Endothelial cell (in vitro differentiated cells): ENCODE measurements at places on chromosomes 16 and 17. TPM values are rescaled to one million over a fixed set of nuclear protein-coding genes. Genes with fewer than 3 reads are reported as not detected.

The ARHGAP23 gene
- 70.5 TPM for total RNA-seq

The CD300A gene
- not detected for total RNA-seq

The MT4 gene
- total RNA-seq: not detected

The CMTM1 gene
- total RNA-seq: 8.3 TPM

The CDH8 gene
- total RNA-seq: 6.4 TPM

DNA sequence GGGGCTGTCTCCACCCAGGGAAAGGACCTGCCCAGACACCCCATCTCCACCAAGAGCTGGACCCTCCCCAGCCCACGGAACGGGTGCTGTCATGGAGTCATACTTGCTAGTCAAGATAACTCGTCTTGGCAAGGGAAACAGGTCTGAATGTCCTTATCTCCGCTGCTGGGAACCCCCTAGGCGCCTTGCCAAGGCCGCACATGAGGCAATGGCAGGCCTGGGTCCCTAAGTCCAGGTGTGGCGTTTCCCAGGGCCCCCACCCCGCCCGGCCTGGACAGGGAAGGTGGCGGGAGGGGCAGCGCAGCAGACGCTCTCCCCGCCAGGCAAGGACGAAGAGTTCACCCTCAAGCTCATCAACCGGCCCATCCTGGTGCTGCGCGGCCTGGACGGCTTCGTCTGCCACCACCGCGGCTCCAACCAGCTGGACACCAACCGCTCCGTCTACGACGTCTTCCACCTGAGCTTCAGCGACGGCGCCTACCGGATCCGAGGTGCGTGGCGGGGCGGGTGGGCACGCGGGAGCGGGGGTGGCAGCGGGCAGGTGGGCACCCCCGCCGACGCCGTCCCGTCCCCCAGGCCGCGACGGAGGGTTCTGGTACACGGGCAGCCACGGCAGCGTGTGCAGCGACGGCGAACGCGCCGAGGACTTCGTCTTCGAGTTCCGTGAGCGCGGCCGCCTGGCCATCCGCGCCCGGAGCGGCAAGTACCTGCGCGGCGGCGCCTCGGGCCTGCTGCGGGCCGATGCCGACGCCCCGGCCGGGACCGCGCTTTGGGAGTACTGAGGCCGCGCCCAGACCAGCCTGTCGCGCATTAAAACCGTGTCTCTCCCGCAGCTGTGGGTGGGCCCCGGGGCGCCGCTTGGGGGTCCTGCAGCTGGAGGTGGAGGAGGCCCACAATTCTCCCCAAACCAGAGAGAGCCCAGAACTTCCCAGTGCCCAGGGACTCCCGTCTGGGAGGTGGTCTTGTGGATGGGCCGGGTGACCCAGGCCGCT is 8.4 kb downstream of the FSCN2 start:
- H3K27me3 ChIP-seq: peaks cover 13% of the 10 kb centered on the region
- DNase-seq: no peak
- H3K27ac ChIP-seq: no peak overlapping the region
- no peaks in the 10 kb centered on the region for H3K36me3 ChIP-seq

GRCh38 chr16:12628536-12628935 is 175.2 kb downstream of the CPPED1 start:
- no peaks in the 10 kb centered on the region for H3K4me1 ChIP-seq
- H3K27me3 ChIP-seq: no peaks in the 10 kb centered on the region
- no peaks in the 10 kb centered on the region for H3K36me3 ChIP-seq
- DNase-seq: no peak
- H3K4me3 ChIP-seq: no peak overlapping the region

- peaks cover 10% of the 10 kb centered on the region for H3K4me1 ChIP-seq
- DNase-seq: peak; percentile 79
- H3K4me3 ChIP-seq: peak within 1 kb of the TSS; percentile 90
- peaks cover 10% of the 10 kb centered on the region for H3K27me3 ChIP-seq
Measured at GRCh38 chr17:32486701-32487472, at the start of gene CDK5R1. Gene CDK5R1 (plus strand): TSS chr17:32486993. CDS start chr17:32487621, 628 bp downstream.

DNA sequence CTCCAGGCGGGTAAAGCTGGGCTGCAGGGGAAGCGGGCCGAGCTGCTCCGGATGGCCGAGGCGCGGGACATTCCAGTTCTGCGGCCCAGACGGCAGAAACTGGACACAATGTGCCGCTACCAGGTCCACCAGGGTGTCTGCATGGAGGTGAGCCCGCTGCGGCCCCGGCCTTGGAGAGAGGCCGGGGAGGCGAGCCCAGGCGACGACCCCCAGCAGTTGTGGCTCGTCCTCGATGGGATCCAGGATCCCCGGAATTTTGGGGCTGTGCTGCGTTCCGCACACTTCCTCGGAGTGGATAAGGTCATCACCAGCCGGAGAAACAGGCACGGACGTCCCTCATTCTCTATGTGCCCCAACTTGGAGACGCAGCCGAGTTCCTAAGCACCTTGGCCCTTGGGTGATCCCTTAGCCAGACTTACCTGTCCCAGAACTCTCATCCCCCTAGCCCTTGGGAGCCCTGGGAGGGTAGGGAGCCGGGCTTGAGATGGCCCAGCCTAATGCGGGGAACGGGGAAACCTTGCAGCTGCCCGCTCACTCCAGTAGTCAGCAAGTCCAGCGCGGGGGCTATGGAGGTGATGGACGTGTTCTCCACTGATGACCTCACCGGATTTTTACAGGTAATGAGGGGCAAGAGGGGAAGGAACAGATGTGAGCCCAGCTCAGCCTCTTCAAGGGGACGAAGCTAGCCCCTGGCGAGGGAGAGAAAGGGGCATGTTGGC is 806 bp downstream of the MRM1 start:
- peaks cover 15% of the 10 kb centered on the region for H3K4me1 ChIP-seq
- H3K27me3 ChIP-seq: peaks cover 4% of the 10 kb centered on the region
- no peak overlapping the region for H3K27ac ChIP-seq
- peak overlapping the region; percentile 81 for H3K4me3 ChIP-seq
- no peak for DNase-seq
- H3K36me3 ChIP-seq: no peaks in the 10 kb centered on the region

GRCh38 chr16:20243731-20244281 is 83.5 kb downstream of the GP2 start:
- no peak overlapping the region for H3K4me3 ChIP-seq
- peaks cover 22% of the 10 kb centered on the region for H3K4me1 ChIP-seq
- H3K27ac ChIP-seq: peak overlapping the region; percentile 9

DNA sequence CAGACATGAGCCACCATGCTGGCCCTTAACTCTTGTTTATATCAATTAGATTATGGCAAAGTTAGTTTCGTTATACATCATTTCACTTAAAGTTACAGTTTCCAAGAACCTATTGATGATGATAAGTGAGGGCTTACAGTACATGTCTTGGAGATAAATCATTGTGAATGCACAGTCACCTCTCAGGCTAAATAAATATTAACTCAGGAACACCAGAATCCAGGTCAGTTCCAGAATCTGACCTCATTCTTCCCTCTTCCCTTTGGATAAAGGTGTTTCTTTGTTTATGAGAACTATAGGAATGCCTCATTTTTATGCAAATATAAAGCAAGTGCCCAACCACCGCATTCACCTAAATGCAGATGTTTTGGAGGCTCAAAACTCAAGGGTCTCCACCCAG is 48.4 kb upstream of the CRYM start:
- H3K27ac ChIP-seq: no peak overlapping the region
- H3K4me1 ChIP-seq: no peaks in the 10 kb centered on the region
- DNase-seq: no peak
- H3K27me3 ChIP-seq: no peaks in the 10 kb centered on the region
- no peak overlapping the region for H3K4me3 ChIP-seq
- H3K36me3 ChIP-seq: peaks cover 6% of the 10 kb centered on the region

DNA sequence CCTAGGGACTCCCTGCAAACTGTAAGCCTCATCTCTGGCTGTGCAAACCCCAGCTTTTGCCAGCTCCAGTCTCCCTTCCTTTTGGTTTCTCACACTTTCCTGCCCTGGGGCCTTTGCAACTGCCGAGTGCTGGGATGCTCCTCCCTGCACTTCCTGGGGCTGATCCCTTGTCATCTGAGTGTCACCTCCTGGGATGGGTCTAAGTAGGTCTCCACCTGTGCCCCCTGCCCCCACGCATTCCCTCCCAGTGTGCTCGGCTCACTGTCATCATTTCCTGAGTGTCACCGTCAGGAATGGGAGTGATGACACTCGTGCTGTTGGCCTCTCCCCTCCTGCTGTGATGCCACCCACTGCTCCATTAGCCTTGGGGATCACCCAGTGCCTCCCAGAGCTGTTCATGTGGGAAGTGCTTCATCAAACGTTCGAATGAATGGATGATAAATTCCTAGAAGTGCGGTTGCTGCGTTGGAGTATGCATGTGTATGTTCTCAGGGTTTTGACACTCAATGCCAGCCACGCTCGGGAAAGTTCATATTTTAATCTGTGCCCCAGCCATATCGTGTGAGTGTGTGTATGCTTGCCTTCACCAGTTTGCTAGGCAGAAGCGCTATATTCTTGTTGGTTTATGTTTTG is 189.9 kb downstream of the NTN1 start:
- no peak overlapping the region for H3K4me3 ChIP-seq
- DNase-seq: no peak
- H3K27ac ChIP-seq: no peak overlapping the region
- peaks cover 5% of the 10 kb centered on the region for H3K36me3 ChIP-seq
- peaks cover 5% of the 10 kb centered on the region for H3K27me3 ChIP-seq
- H3K4me1 ChIP-seq: peaks cover 5% of the 10 kb centered on the region

DNA sequence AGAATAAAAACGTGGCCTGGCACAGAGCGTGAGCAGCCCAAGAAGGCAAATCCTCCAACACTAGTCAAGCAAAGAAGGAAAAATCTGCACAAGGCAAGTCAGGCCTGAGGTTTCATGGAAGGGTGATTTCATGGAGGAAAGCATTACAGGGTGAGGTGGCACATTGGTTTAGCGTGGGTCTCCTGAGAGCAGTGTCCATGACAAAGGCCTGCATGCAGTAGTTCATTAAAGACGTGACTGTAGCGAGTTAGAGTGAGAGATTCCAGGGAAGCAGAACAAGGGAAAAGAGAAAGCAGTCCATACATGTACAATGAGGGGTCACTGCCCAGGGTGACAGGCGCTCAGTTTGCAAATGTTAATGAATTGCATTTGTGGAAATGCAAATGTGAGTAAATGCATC is 285.0 kb upstream of the ERCC4 start:
- no peak overlapping the region for H3K27ac ChIP-seq

DNA sequence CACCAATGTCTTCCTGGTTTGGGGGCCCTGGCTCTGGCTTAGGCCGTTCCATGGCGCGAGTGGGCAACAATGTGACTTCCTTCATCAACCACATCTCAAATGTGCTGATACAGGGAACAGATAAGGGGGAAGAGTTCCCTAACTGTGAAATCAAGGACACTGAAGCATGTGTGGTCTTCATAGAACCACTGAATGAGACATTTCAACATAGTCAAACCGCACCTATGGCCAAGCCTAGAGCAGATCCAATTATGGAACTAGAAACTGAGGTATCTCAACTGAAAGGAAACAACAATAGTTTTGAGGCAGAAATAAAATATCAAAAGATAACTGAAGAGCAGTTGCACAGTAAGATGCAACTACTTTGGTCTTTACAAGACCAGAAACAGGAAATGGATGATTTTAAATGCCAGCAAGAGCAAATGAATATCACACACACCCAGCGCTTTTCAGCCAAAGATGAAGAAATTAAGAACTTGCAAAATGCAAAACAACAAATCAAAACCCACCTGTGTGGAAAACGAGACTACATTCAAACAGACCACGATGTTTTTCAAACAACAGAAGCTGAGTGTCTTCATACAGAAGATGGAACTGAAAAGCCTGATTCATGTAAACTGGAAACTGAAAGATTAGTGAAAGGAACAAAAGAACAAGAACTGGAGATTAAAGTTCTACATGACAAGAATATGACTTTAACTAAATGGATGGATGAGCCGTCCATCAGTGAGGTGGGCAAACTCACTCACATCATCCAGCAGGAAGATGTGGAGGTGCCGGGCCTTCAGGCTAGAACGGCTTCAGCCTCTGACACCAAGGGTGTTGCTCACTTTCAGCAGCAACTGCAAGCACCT is 18.1 kb upstream of the LCMT1 start:
- peaks cover 4% of the 10 kb centered on the region for H3K27me3 ChIP-seq
- H3K4me3 ChIP-seq: no peak overlapping the region
- H3K27ac ChIP-seq: no peak overlapping the region

DNA sequence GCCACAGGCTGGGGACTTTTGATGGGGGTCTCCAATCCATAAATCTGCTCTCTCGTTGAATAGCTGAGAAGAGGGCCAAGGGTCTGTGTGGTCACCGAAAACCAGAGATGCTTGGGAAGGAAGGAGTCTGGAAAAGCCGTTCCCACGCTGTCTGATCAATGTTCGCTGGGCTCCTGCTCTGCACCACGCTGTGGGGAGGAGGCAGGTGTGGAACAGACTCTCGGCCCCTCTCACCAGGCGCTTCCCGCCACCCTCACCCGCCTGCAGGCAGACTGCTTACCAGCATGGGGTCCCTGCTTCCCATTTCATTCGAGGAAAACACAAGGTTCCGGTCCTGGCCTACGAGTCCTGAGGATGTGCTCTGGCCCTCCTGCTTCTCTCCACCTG is 702 bp upstream of the ALDH3A1 start:
- H3K4me3 ChIP-seq: no peak overlapping the region
- H3K4me1 ChIP-seq: no peaks in the 10 kb centered on the region
- H3K36me3 ChIP-seq: peaks cover 4% of the 10 kb centered on the region
- no peak for DNase-seq
- H3K27ac ChIP-seq: no peak overlapping the region
- peaks cover 17% of the 10 kb centered on the region for H3K27me3 ChIP-seq

DNA sequence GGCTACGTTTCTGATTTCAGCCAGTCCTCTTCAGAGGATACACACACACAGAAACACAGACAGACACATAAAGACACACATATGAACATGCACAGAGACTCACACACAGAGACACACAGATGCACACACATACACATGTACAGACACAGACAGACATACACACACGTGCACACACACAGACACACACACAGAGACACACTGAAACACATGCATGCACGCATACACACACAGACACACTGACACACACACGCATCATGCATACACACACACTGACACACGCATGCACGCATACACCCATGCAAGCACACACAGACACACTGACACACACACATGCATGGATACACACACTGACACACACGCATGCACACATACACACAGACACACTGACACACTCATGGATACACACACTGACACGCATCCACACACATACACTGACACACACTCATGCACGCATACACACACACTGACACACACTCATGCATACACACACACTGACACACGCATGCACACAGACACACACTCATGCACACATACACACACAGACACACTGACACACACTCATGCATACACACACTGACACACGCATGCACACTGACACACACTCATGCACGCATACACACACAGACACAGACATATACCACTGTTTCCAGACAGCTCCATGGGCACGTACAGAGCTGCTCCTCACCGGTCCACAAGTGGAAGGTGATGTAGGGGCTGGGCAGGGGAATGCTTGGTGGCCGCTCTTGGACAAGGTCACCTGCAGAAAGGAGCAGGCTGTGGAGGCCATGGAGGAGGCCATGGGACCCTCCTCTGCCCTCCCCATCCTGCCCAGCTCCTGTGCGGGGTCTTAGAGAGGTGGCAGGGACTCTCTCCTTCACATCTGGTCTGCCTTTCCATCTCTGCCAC is 30.1 kb upstream of the MFSD6L start:
- no peak overlapping the region for H3K4me3 ChIP-seq
- H3K36me3 ChIP-seq: peaks cover 4% of the 10 kb centered on the region
- peaks cover 5% of the 10 kb centered on the region for H3K4me1 ChIP-seq
- H3K27ac ChIP-seq: no peak overlapping the region
- H3K27me3 ChIP-seq: peaks cover 3% of the 10 kb centered on the region

- peaks cover 5% of the 10 kb centered on the region for H3K27me3 ChIP-seq
- H3K36me3 ChIP-seq: peaks cover 7% of the 10 kb centered on the region
- peak; percentile 93 for DNase-seq
- no peaks in the 10 kb centered on the region for H3K4me1 ChIP-seq
Measured at GRCh38 chr16:2500918-2501750, 12.6 kb upstream of the ATP6V0C start.

GRCh38 chr16:86215233-86215978 is 294.9 kb upstream of the FOXF1 start:
- no peak overlapping the region for H3K27ac ChIP-seq
- peaks cover 5% of the 10 kb centered on the region for H3K4me1 ChIP-seq
